GM23248 (cell line): ENCODE measurements at places on chromosomes 11 and 22.

DNA sequence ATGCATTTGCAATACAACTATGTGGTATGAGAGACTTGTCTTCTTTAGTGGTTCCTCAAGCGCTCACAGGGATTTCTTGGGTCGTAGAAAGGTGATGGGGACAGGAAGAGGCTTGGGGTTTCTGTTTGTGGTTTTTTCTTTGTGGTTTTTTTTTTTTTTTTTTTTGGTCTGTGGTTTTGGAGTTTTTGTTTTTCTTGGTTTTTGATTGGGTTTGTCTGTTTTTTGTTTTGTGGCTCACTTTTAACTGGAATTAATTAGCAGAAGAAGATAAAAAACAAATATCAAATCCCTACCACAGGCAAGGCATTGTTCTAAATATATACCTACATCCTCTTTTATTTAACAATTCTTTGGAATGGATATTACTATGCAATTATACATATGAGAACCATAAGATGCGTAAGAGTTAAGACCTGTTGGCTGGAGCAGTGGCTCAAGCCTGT is 5.5 kb downstream of the TTC28 start:
- H3K27ac ChIP-seq: no peak overlapping the region
- H3K36me3 ChIP-seq: no peaks in the 10 kb centered on the region
- H3K4me3 ChIP-seq: no peak overlapping the region
- no peaks in the 10 kb centered on the region for H3K27me3 ChIP-seq

- H3K36me3 ChIP-seq: peaks cover 5% of the 10 kb centered on the region; the same call in 1 of the 2 replicates
- no peaks in the 10 kb centered on the region for H3K4me1 ChIP-seq
- no peaks in the 10 kb centered on the region for H3K27me3 ChIP-seq
- no peak overlapping the region for H3K4me3 ChIP-seq
- no peak for DNase-seq
- no peak overlapping the region for H3K27ac ChIP-seq
These were observed 20.6 kb upstream of the NDUFC2 start for GRCh38 chr11:78100261-78100660.

DNA sequence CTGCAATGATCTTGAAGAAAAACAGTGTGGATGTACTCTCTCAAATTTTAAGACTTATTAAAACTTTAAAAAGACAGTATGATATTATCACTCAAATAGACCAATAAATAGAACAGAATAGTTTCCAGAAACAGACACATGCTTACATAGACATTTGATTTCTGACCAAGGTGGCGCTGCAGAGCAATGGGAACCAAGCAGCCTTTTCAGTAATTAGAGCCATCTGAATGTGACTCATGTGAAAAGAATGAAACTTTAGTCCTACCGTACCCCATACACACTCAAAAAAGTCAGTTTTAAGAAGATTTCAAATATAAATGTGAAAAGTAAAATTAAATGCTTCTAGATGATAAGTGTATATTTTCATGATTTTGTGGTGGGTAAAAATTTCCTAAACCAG is 74.2 kb upstream of the MS4A8 start:
- H3K27me3 ChIP-seq: no peaks in the 10 kb centered on the region
- no peaks in the 10 kb centered on the region for H3K36me3 ChIP-seq
- H3K4me3 ChIP-seq: no peak overlapping the region
- DNase-seq: peak; percentile 72

GRCh38 chr11:76365038-76365679 is 15.8 kb downstream of the THAP12 start:
- H3K27ac ChIP-seq: no peak overlapping the region
- H3K27me3 ChIP-seq: no peaks in the 10 kb centered on the region
- H3K36me3 ChIP-seq: no peaks in the 10 kb centered on the region
- H3K4me3 ChIP-seq: no peak overlapping the region
